Small intestine (tissue), 16 donors: ENCODE measurements at places on chromosomes 4 and X. TPM values are rescaled to one million over a fixed set of nuclear protein-coding genes. Genes with fewer than 3 reads are reported as not detected.

The EXOC1L gene
- not detected for polyA plus RNA-seq

The FAM149A gene
- polyA plus RNA-seq: 7.6 TPM

- no peaks in the 10 kb centered on the region for H3K36me3 ChIP-seq
- H3K4me3 ChIP-seq: no peak overlapping the region
- no peaks in the 10 kb centered on the region for H3K27me3 ChIP-seq
- no peaks in the 10 kb centered on the region for H3K4me1 ChIP-seq
Measured at GRCh38 chr4:45323453-45324058, 597.2 kb upstream of the GNPDA2 start.

GRCh38 chr4:184688447-184688846 lies 38.9 kb downstream of the PRIMPOL start:
- H3K27me3 ChIP-seq: no peaks in the 10 kb centered on the region
- H3K4me1 ChIP-seq: no peaks in the 10 kb centered on the region
- DNase-seq: no peak
- H3K27ac ChIP-seq: no peak overlapping the region
- H3K36me3 ChIP-seq: peaks cover 2% of the 10 kb centered on the region

DNA sequence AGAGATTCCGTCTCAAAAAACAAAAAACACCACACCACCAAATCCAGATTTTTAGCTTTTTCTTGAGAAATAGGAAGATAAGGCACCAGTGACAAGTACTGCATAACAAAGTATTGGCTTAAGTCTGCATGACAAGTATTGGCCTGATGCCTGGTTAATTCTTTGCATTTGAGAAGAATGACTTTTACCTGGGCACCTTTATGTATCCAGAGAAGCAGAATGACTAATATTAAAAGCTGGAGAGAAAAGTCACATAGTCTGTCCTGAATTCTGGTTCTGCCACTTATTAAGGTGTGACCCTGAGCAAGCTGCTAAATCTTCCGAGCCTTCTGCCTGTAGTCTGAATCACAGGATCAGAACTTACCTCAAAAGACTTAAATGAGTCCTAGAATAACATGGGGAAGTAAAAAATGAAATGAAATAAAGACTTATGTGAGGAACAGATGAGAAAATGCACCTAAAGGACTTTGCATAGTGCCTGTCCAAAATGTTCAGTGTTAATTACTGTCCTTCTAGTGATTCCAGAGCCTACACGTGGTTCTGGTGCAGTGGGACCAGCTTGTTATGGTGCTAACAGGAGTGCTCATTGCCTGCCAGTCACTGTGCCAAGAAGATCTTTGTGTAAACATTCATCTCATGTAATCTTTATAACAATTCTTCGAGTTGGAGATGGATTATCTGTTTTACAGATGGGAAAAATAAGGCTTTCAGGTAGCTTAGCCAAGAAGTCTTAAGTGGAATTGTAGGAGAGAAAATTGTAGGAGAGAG lies 31.6 kb downstream of the UGDH start:
- H3K4me3 ChIP-seq: no peak overlapping the region
- no peaks in the 10 kb centered on the region for H3K27me3 ChIP-seq
- no peak for DNase-seq
- H3K4me1 ChIP-seq: no peaks in the 10 kb centered on the region
- no peak overlapping the region for H3K27ac ChIP-seq
- no peaks in the 10 kb centered on the region for H3K36me3 ChIP-seq
